H7 (cell line): ENCODE measurements at places on chromosomes 3 and 15.
A peak's percentile ranks its signal among the peaks of the same experiment; 100 is the strongest.

- no peak for DNase-seq
These were observed 130.1 kb upstream of the STAC start for GRCh38 chr3:36250191-36250590.

DNA sequence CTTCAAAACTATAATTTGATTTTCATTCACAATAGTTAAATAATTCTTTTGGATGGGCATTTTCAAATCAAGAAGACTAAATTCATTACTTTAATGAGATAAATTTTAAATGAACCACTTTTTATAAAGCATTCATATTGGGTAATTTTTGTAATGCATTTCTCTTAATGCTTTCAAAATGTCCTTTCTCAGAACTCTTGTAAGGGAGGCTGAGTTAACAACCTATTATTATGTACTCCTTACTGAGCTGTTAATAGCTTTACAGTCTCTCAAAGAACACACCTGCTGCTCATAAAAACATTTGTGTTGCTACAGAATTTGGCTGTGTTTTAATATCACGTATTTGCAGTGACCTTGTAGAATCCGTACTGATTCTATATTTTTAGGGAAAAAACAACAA lies 334.0 kb upstream of the ARL6 start:
- no peak for DNase-seq

DNA sequence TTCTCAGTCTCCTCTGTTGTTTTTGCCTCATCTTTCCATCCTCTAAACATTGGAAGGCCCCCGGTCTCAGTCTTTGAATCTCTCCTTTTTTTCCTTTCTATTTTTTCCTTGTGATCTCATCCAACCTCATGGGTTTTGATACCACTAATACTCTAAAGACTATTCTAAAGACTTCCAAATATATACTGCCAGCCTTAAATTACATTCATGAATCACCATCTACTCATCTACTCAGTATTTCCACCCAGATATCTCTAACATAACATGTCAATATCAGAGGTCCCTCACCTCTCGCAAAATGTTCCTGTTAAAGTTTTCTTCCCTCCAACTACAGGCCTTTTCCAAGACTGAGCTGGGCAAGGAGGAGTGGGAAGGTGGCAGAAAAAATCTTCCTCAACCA lies 282.5 kb upstream of the TTC14 start:
- no peak for DNase-seq

DNA sequence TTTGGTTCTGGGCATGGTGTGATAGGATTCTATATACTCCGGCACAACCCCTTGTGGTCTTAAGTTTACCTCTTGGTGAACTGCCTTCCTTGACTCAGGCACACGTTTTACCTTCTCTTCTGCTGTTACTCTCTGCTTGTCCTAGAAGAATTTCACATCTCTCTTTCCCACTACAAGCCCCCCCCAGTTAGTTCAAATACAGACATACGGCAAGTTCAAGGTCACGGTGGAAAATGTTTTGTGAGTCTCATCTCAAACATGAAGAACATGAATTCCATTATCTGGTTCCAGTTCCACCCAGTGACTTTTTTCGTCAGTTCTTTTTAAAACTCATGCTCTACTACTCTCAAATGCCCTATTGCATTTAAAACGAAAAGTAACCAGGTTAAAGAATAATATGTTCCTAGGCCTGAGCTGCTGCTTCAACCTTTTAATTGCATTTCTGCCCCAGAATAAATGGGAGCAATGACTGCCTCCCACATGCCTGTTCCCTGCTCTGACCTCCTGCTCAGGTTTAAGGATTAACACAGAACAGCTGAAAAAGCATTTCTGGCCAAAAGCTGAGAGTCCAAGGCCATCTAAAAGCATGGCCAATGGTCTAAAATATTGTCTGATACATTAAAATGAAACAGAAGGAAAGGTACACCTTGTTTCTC lies 132.8 kb downstream of the OSBPL10 start:
- no peak for DNase-seq

- no peak for DNase-seq
These were observed 25.0 kb upstream of the BLM start for GRCh38 chr15:90691982-90692773.

DNA sequence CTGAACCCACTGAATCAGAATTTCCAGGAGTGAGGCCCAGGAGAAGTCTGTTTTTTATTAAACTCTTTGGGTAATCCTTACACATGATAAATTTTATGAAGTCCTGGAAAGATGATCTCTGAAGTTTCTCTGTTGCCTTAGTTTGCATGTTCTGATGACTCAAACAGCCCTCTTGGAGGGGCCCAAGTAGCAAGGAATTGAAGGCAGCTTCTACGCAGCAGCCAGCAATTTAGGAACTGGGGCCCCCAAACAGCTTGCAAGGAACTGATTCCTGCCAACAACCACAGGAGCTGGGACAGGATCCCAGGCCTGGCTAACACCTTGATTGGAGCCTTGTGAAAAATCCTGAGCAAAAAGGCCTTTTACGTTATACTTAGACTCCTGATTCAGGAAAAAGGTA lies 5.4 kb upstream of the ACP3 start:
- no peak for DNase-seq

GRCh38 chr15:90810354-90810753 lies 58.0 kb upstream of the FURIN start:
- DNase-seq, result no peak

GRCh38 chr3:120129718-120130513 lies 35.7 kb upstream of the GSK3B start:
- no peak for DNase-seq

DNA sequence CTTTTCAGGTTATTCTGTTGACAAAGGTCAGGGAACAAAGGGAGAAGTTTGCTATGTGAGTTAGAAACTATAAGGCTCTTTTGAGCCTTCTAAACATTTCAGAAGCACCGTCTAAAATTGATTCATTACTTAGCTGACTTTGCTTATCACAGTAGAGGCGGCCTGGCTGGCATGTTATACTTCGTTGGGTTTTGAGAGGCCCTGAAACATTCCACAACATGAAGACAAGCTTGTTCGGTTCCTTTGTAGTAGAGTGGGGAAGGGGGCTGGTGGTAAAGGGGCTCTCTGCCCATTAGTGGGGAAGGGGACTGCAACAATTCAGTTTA lies 23.6 kb downstream of the ZBTB38 start:
- no peak for DNase-seq

DNA sequence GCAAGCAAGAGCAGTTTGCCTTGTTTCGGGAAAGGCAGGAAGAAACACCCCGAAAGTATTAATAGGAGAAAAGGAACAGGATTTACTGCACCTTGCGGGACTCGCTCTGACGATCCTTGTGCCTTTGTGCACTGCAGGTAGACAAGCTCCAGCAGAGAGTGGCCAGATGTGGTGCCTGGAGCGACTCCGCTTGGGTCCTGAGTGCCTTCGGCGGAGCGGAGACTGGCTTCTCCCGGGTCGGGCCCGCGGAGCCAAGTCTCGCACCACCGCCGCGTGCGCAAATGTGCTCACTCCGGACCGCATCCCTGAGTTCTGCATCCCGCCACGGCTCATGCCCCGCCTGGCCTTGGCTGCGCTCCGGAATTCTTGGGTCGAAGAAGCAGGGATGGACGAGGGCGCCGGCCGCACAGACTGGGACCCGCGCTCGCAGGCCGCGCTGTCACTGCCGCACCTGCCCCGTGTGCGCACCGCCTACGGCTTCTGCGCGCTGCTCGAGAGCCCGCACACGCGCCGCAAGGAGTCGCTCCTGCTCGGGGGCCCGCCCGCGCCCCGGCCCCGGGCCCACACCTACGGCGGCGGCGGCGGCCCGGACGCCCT lies 769 bp downstream of the C2CD4A start:
- peak; percentile 62 for DNase-seq

GRCh38 chr3:60160822-60161748 lies 1090.2 kb downstream of the FHIT start:
- DNase-seq, result no peak

GRCh38 chr3:62521464-62522105 lies 148.2 kb upstream of the FEZF2 start:
- no peak for DNase-seq

GRCh38 chr3:149871855-149872254 lies 58.8 kb downstream of the RNF13 start:
- DNase-seq, result no peak

DNA sequence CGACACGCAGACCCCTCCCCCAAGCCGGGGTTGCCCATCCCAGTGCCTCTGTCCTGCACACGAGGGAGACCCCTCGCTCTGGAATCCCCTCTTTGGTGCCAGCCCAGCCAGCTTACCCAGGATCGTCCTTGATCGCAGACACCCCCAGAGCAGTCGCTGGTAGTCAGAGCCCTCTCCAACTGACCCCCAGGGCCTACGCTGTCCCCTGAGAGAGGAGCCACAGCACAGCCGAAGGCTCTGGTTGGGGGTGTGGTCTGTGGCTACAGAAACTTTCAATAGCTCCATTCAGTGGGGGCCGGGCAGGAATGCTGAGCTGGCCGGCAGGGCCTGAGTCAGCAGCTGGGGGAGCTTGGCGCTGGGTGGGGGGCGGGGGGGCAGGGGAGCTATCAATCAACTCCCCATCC lies at the start of gene LCTL:
Gene LCTL, minus strand, starts transcription at position 258 of the 404 bp plus-strand sequence. CDS start 633 bp downstream, outside the sequence.
- DNase-seq, result peak; percentile 88

DNA sequence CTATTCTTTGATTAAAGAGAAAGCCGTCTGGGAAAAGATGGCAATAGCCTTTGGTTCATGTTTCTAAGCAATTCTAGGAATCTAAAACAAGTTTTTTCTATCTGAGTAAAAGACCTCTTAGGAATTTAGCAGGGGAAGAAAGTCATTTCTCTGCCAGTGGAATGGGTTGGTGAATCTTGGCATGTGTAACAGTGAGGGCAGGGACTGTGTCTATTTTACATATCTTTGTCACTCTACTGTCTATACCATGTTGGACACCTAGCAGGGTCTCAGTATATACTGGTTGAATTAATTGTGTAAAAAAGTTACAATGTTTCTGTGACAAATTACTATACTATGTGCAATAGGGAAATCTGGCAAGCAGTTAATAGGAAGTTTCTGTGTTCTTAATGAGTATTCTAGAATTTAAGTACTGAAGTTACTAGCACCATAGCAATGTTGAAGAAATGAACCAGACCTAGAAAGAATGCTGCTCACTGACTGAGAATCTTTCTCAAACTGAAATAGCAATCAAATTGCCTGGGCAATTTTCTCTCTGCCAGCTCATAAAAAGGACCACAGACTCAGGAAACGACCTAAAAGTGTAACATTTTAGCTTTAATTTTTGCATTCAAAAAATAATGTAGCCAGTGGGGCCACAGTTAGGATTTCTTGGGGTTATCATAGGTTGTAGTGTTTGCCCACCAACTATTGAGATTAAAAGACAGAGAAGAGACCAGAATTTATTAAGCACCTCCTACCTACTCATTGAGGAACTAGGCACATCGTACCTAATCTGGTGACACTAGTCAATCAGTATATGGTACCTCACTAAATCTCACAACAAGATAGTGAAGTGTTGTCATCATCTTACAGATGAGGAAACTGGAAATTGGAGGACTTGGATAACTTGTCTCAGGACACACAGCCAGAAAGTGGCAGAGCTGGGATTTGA lies 56.2 kb upstream of the LEKR1 start:
- no peak for DNase-seq

- peak; percentile 80 for DNase-seq
These were observed 33.4 kb upstream of the PRR23E start for GRCh38 chr3:127159543-127159942.

- no peak for DNase-seq
These were observed 21.5 kb upstream of the AADAC start for GRCh38 chr3:151792411-151792810.

DNA sequence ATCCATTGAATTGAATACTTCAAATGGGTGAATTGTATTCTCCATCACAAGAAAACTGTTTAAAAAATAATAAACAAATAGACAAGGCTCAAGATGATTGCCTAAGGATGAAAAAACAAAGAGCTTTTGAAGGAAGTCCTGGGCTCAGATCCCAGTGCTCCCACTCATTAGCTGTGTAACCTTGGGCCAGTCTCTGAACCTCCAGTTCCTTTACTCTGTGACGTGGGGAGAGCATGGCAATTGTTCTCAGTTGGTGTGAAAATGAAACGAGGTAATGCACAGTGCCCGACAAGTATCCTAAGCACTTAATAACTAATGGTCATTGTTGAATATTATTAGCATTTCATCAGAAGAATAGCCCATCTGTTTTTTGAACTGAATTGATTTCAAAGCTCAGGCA lies 40.7 kb downstream of the TNIK start:
- no peak for DNase-seq

GRCh38 chr15:67542420-67543347 lies at the start of gene MAP2K5:
Gene MAP2K5 (plus strand): TSS chr15:67542703. CDS start chr15:67543336, 633 bp downstream.
- DNase-seq, result peak; percentile 89

- no peak for DNase-seq
These were observed 34.4 kb downstream of the SLCO3A1 start for GRCh38 chr15:91887921-91888373.

DNA sequence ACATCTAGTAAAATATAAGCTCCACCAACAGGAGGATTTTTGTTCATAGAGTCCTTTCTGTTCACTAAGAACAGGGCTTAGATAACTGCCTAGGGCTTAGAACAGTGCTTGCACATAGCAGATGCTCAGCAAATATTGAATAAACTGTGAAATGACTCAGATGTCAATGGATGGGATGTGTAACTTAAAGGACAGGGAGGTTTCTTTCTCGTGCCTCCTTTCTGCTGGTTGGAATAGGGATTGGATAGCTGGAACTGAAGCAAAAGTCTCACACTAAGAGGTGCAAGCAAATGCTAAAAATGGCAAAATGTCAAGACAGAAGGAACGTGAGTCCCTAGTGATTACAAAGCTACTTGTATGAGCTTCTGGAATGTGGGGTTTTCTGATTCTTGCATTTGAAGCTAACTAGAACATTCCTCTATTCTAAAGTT lies 392.8 kb upstream of the WNT5A start:
- no peak for DNase-seq

DNA sequence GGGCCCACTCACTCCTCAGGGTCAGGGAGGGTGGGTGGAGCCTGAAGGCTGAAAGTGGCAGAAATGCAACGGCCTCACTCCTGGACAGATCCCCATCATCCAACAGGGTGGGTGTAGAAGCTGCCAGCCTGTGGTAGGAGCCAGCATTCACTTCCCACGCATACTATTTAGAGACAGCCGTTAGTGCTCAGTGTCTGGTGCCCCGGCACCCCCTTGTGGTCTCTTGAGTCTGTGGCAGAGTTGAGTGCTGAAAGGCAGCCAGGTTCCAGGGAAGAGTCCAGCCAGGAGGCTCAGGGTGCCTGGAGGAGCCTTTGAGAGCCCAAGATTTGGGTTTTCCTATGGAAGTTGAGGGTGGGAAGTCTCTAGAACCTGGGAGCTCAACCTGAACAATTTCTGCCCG lies 2.1 kb upstream of the GNAT1 start:
- peak; percentile 91 for DNase-seq

- no peak for DNase-seq
These were observed 53.0 kb upstream of the CORO2B start for GRCh38 chr15:68525815-68526214.

- DNase-seq, result peak; percentile 40
These were observed 122.9 kb downstream of the ARRDC4 start for GRCh38 chr15:98083203-98083910.
